GM10248 (cell line): ENCODE measurements at places on chromosomes 1 and 21.

DNA sequence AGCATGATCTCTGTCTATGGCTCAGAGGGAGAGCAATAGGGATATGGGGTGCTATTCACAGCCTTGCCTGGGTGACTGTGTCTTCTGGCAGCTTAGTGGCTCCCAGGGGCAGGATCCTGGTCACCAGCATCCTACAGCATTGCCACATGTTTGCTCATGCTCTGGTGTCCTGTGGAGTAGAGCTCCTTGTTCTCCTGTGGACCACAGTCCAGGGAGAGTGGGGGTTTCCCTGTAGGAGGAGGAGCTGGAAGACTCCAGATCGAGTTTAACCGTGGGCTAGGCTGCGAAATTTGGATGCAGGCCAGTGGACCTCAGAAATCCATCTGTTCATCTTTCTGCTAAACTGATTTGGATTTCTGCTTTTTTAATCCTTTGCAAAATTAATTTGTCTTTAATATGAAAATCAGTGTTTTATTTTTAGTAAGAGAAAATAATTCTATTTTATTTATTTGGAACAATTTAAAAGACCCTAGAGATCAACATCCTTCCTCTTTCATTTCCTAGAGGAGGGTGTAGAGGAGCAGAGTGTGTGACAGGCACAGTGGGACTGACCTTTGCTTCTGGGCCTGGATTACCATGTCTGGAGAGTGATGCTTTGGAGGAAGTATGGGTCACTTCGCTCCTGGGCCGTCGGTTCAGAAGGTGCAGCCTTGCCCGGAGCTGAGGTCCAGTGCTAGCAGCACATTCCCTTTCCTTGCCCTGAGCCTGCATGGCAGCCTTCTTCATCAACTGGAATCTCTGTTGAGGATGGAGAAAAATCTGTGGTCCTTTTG lies 17.4 kb downstream of the ADARB1 start:
- DNase-seq, result no peak

DNA sequence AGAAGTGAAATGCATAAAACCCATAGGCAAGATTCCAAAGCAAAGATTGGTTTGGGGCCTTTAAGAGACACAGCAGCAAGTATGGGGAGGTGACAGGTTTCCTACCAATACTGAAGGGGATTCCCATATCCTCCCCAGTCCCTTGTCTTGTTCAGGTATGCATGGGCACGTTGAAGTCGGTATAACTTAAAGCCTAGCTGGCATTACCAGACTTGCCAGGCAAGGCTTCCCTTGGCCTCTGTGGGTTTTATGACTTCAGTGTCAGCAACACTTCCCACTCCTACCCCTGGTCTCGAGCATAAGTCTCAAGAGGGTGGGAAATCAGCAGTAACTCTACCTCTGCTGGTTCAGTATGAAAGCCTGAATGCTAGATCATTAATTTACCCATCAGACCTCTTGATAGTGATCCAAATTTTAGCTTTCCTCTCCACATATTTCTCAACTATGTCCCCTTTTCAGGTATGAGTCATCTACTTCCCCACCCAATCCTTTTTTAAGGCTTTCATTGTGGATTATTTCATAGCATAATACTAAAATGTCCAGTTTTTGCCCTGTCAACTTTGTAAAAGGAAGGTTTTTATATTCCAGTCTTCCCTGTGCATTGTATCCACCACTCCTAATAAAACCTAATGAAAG lies 6.8 kb downstream of the CYP4X1 start:
- DNase-seq, result no peak

DNA sequence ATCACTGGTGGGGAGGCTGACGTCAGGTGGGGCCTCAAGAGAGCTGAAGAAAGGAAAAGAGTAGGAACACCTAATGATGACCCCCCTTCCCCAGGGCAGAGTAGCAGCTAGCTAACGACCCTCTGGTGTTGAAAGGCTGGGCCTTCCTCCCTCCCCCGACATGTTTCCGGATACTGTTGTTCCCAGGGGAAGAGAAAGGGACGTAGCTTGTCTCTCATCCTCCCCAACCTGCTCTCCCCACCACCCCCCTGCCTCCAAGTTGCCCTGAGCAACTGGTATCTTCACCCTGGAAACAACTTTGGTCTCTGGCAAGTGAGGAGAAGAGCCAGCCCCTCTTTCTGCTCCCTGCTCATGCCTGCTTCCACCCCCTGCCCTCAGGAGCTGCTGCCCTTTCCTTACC lies 2.4 kb downstream of the SEMA6C start:
- no peak for DNase-seq

GRCh38 chr1:163307479-163308171 lies 14.1 kb upstream of the NUF2 start:
- no peak for DNase-seq

GRCh38 chr1:51372561-51372960 lies 42.2 kb upstream of the TTC39A start:
- no peak for DNase-seq

- no peak for DNase-seq
These were observed 10.5 kb downstream of the SNAP47 start for GRCh38 chr1:227745568-227746265.

DNA sequence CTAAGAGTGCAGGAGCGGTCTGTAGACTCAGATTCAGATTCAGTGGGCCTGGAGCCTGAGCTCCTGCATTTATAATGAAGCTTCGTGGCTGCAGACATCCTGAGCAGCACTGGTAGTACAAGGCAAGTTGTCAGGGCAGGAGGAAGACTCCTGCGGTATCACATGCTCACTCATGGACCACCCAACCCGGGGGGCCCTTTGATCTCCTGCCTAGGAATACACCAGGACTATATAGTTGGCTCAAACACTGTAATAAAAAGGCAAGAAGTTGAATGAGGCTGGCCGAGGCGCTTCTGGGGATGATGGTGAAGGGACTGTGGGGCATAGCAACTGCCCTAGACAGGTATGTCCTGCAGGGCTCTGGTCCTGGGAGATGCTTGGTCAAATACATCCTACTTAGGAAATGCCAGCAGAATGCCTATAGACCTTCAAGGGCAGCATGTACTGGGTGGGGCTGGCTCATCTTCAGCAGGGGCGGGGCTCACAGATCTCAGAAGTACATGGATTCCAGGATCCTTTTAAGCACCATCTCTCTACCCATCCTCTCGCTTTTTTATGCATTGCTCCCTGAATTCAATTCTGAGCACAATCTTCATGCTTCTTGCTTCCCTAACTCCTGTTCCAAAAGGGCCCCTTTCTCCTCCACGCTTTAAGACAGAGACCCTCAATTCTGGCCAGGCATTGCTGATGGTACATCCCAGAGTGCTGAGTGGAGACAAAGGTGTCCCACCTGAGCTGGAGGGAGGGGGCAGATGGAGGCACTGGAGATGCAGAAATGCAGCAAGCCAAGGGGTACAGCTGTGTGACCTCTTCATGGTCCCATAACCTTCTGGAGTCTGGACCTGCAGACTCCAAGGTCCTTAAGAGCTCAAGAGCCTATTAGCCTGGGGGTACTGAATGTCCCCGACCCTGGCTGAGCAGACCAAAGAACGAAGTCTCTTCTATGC lies 2.1 kb upstream of the RAP1GAP start:
- DNase-seq, result peak; percentile 16

GRCh38 chr1:235714205-235714897 lies 64.8 kb upstream of the GNG4 start:
- no peak for DNase-seq

- DNase-seq, result peak; percentile 85
These were observed 15.9 kb downstream of the SLC27A3 start for GRCh38 chr1:153790966-153791647.

DNA sequence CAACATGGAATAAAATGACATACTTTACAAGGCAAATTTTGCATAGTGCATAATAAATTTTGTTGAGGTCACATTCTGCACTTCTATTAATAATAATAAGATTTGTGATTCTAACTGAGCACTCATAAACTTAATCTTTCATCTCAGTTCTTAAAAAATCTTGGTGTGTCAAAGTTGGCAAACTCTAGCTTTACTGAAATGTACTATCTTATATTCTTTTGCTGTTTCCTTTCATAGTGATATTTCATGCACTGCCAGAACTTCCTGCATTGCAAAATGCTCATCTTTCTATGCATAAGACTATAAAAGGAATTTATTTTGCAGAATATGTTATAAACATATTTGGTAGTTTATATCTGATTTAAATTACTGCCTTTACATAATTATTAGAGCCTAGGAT lies 797.6 kb downstream of the ADGRL2 start:
- no peak for DNase-seq

GRCh38 chr1:9561429-9561828 lies 22.2 kb downstream of the SLC25A33 start:
- DNase-seq, result no peak

- DNase-seq, result no peak
These were observed 6.2 kb upstream of the YRDC start for GRCh38 chr1:37814252-37814651.

DNA sequence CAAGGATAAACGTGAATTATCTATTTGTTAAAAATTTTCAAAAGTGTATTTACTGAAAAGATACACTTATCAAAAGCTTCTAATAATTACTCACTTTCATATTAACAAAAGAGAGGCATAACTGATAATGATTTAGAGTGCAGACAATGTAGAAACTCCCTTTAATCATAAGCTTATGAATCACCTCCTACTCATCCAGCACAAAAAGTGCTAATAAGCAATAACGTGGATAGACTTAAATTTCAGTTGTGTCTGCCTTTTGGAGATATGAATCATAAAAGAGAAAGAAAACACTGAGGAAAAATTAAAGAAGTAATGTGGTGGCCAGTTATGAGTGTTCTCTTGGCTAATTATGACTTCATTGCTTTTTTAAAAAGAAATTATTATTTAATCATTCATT lies 827.6 kb upstream of the B3GALT2 start:
- no peak for DNase-seq

- no peak for DNase-seq
These were observed 79.3 kb downstream of the GRIK3 start for GRCh38 chr1:36955016-36955415.

DNA sequence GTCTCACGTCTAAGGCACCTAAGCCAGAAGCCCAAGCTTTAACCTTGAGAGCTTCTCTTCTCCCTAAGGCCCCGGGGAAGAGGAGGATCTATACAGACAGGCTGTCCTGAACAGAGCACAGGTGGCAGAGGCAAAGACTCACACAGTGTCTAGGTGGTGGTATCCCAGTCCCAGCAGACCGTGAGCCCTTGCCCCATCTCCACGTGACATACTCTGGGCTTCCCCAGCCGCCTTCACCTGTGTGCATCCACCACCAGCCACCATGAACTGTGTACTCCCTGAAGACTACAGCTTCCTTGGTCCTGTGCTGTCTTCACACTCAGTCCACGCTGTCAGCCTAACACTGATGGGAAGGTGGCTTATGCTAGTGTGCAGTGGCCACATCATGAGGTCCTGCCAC lies 31.7 kb downstream of the SZT2 start:
- DNase-seq, result no peak

- DNase-seq, result no peak
These were observed 14.8 kb upstream of the WASF2 start for GRCh38 chr1:27504588-27505419.

GRCh38 chr1:193633093-193633492 lies 446.7 kb upstream of the B3GALT2 start:
- DNase-seq, result no peak

- no peak for DNase-seq
These were observed 39.4 kb upstream of the MACF1 start for GRCh38 chr1:39165049-39165448.

GRCh38 chr21:19320291-19320690 lies 916.7 kb upstream of the TMPRSS15 start:
- no peak for DNase-seq

- DNase-seq, result no peak
These were observed 166.9 kb downstream of the COL11A1 start for GRCh38 chr1:102941366-102941947.

GRCh38 chr1:190475421-190476141 lies 2.1 kb downstream of the BRINP3 start:
- no peak for DNase-seq

- DNase-seq, result no peak
These were observed 208.0 kb upstream of the DEPDC1 start for GRCh38 chr1:68704800-68705443.

DNA sequence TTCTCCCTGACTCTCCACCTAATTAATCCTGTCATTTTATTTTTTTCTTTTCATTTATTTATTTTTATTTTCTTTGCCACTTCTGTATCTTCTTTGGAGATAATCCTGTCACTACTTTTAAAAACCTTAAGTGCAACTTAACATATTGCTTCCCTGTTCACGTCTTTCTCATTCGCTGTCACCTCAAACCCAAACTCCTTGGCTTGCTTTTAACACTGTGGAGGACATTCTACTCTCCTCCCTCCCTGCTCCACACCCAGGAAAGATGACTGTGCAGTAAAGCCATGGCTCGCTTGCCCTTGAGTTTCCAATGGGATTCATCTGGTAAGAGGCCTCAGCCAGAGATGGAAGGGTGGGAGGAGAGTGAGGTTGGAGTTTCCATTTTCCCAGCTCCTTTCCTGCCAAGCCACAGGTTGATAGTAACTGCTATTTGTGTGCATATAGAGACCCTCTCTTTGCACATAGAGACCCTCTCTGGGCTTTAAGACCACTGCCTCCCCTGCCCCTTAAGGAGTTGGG lies 6.4 kb upstream of the BRWD1 start:
- DNase-seq, result no peak

GRCh38 chr1:212098310-212098709 lies 62.8 kb downstream of the DTL start:
- DNase-seq, result no peak

- no peak for DNase-seq
These were observed 10.6 kb upstream of the PRDM16 start for GRCh38 chr1:3058263-3059030.

DNA sequence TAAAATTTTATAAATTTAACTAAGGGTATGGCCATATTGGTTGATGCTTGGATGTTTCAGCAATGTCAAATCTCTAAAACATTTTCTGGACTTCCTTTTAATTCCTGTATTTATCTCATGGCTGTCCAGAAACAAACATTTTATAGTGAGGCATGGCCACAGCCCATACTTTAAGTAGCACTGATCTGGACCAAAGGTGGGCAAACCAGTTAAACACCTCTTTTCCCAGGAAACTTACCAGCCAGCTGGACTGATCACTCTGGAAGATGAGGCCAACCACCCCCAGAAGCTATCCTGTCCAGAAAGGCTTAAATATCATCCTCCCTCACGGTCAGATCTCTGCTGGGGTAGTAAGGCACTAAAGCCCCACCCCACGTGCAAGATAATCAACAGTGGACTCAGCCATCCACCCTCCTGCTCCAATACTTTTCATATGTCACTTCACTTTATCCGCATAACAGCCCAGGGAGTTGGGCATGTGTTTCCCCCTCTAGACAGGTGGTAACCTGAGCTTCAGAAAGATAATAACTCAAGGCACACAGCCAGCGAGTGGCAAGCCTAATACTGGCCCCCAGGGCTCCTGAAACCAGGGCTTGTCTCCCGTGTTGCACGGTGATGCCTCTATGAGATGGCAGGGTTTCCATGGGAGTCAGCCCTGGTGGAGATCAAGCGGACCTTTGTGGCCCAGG lies 120.5 kb upstream of the NGF start:
- DNase-seq, result no peak

DNA sequence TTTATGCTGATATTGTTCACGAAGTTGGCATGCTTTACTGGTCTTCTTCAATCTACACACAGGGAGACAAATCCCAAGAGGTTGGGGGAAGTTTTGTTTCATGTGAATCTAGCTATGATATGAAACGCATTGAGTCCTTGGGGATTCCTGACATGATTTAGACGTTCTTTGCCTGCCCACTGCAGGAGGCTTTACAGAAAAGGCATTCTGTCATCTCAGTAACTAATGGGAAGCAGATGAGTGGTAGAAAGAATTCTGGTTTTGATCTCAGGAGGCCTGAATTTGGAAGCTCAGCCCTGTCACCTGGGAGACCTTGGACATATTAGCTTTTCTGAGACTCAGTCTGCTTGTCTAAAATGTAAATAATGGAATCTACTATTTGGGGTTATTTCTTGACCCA lies 383.0 kb upstream of the NFIA start:
- DNase-seq, result no peak

- no peak for DNase-seq
These were observed 83.0 kb downstream of the RRAGC start for GRCh38 chr1:38776466-38777065.
